ENCODE measurements at places on chromosomes 7 and 10.

GRCh38 chr10:372566-372965 is 237.3 kb downstream of the ZMYND11 start:
- no peak for DNase-seq

DNA sequence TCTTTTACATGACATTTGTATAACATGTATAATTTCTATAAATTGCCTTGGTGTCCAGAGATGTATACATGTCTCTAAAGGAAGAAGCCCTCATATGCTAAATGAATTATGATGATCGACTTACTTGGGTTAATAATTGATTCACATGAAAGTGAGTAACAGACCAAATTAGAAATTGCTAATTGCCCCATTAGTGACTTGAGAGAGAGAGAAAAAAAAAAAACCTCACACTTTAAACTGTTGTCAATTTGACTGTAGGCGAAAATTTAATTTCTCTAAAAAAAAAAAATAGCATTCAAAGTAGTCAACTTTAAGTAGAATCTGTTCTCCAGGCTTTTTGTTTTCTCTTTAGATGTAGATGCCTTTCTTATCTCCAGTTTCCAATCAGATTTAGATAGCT is 383.3 kb downstream of the SH2D4B start:
- DNase-seq: no peak

GRCh38 chr10:101778781-101779543 is 3.0 kb upstream of the FGF8 start:
- DNase-seq: no peak

GRCh38 chr7:74173491-74173865 is 678 bp upstream of the EIF4H start:
- no peak for DNase-seq

GRCh38 chr10:92142512-92142911 is 148.4 kb downstream of the CPEB3 start:
- no peak for DNase-seq

DNA sequence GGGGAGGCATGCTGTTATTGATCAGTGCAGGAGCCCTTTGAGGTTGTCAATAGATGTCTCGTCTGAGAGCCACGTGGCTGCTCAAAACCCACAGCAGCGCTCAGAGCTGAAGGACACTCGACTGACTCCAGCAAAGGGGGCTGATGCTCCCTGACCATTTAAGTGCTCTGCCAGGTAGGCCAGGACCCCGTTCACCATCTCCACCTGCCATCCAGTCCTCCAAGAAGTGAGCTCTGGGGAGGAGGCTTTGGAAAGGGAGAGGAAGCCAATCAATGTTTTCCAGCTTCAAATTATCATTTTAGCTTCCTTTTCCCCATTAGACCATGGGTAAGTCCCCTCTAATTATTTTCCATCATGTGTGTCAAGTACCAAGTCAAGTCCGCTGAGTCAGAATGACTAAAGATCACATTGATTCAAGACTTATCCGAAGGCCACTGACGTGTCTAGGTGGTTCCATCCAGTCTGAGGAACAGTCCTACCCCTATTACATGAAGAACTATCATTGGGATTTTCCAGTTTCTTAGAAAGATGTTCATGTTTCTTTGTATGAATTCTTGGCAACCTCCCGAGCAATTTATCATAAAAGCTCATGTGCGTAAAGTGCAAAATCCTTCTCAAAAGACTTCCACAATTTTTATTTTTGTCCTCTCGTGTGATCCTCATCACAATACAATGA is 302.6 kb upstream of the LYZL1 start:
- no peak for DNase-seq

DNA sequence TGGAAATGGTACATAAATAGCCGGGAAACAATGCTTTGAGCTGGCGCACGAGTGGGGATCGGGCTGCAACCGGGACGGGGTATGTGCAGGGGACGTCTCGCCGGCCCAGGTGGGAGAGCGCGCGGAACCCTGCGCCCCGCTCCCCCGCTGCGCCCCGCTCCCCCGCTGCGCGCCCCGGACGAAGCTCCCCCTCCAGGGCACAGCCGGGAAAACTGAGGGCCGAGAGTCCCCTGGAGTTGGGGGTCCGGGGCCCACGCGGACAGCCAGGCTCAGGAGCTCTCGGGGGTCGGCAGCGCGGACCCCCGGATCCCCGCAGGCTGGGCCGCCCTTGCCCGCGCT is 514 bp downstream of the RADIL start:
- no peak for DNase-seq

- DNase-seq: no peak
Measured at GRCh38 chr7:29342761-29343160, 148.2 kb downstream of the CHN2 start.

GRCh38 chr10:80552151-80552646 is 14.5 kb downstream of the SH2D4B start:
- no peak for DNase-seq

DNA sequence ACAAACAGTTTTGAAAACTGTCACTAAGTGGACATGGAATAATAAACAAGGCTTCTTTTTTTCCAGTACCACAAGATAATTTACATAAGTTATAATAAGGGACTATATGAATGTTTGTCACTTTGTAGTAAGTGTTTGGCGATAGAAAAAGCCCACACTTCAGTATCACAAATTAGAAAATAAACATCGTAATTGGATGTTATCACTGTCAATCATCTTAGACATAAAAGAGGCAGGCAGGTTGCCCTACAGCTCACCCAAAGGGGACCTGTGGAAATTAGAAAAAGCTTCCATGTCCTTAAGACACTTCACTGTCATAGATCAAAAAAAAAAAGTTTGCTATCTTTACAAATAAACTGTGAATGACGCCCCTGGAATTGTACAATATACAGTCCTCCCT is 3.6 kb upstream of the NOC3L start:
- DNase-seq: no peak

DNA sequence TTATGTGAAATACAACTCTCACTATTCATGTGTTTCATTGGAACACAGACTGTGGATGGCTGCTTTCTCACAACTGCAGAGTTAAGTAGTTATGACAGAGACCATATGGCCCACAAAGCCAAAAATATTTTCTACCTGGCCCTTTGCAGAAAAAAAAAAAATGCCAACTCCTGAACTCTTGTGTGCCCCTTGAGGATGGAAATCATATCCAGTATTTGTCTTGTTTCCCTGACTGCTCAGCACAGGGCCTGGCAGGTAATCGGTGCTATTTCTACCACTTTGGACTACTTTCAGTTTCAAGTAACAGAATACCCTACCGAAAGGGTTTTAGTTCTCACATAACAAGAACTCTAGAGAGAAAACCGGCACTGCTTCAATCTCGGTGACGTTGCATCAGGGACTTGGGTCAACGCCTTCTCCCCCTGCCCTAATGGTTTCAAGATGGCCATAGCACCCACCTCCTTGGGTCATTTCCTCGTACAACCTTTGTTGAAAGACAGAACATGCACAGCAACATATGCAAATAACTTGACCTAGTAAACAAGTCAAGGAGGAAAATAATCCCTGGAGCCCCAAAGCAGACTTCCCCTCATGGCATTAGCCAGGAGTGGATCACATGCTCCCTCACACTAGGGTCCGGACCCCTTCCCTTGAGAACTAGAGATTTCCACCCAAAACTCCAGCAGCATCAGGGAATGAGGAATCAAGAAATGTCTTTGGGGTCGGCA is 11.8 kb upstream of the GPNMB start:
- no peak for DNase-seq

DNA sequence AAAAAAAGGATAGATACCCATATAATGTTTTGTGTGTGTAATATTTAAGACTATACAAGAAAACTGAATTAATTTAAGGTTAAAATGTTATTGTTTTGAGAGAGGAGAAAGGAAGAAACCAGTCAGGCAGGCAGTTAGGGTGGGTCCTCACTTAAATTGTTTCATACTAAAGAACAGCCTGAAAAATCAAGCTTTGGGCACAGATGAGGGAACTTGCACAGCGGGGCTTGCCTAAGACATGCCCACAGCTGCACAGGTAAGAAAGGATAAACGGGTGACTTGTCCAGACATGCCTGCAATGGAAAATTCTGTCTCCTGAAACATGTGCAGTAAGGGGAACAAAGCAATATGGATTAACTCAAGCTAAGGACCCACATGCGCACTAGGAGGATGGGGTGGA is 158.4 kb downstream of the BBS9 start:
- no peak for DNase-seq

- DNase-seq: no peak
Measured at GRCh38 chr10:52759154-52759553, 13.4 kb downstream of the MBL2 start.

DNA sequence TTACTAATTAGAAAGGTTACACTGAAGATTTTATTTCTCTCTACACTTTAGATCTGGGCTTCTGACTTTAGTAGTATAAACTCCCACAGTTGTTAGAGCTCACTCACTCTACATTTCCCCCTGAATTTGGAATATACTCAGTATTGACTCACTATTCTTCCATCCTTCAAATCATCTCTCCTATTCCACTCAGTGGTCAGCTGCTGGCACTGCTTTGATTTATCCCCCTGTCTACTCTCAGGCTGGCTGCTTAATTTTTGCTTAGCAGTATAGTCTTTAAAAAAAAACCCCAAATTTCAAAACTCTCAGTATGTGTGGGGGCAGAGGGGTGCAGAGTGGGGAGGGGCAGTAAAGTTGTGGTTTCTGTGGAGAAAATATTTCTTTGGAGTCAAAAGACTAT is 68.9 kb downstream of the CDK6 start:
- no peak for DNase-seq

- DNase-seq: no peak
Measured at GRCh38 chr7:137147338-137147720, 196.2 kb downstream of the PTN start.

GRCh38 chr10:75030371-75030770 is 81.1 kb upstream of the SAMD8 start:
- DNase-seq: no peak

DNA sequence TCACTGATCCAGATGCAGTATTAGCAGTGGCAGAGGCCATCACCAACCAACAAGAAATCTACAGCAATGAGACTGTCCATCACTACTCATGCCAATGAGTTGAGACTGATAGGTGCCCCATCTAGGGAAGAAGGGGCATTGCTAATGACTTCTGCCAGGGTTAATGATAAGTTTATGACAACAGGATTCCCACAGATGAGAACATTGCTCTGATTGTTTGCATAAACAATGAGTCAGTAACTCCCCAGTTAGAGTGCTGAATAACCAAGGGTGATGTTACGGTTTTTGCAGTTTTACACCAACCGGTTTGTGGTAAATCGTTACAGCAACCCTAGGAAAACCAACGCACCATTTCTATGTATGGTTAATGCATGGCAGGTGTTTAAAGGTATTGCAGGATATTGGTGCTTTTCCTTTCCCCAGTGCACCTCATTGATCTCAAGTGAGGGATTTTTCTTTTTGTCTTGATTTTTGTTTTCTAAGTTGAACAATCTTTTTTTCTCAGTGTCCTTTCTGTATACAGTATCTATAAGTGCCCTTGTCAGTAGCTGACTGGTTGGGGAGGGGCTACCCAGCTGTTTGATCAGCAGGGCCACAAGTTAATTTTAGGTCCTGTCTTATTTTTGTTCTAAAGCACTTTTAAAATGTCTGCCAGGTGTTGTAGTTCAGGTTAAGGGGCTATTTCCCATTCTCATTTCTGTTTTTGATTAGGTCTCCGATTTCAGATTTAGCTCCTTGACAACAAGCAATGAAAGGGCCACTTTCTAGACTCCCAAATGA is 3.9 kb upstream of the CSGALNACT2 start:
- DNase-seq: no peak

- no peak for DNase-seq
Measured at GRCh38 chr7:4265066-4265465, 417.0 kb upstream of the FOXK1 start.

DNA sequence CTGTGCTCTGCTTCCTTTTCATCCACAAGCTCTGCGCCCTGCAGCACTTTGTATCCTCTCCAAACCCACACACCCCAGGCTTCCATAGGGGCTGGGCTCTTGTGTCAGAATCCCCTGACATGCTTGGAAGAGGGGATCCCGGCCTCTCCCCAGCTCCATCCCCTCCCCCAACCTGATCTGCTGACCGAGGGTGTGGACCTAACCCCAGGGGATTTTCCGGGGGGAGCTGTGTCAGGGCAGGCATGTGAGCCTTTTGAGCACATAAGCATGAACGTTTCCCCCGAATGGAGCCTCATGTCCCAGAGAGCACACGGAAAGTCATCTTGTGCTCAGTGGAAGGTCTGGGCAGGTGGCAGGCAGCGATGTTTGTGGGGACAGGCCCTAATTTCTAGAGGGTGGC is 17.7 kb downstream of the GPR26 start:
- DNase-seq: no peak

GRCh38 chr7:158396982-158397862 is 190.4 kb downstream of the PTPRN2 start:
- DNase-seq: no peak

DNA sequence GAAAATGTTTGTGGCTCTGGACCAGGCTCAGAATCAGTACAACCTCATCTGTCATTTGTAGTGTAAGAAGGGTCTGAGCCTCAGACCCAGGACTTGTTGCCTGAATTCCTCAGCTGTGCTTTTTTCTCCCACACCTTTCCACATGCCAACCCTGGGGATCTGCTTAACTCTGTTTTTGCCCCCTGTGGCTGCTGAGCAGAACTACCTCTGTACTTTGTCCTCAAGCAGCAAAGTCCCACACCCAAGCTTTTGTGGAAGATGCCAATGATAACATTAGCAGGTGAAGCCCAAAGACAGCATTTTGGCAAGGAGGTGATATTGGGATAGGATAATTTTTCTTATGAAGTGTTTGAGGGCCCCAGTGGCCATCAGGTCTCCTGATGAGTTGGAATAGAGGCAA is 5.8 kb upstream of the CYP2C18 start:
- DNase-seq: no peak

- DNase-seq: no peak
Measured at GRCh38 chr10:65341323-65341925, 1584.4 kb upstream of the LRRTM3 start.

GRCh38 chr10:29151005-29151404 is 137.9 kb upstream of the LYZL1 start:
- DNase-seq: no peak

GRCh38 chr7:130901209-130901783 is 167.3 kb upstream of the KLF14 start:
- no peak for DNase-seq

- DNase-seq: no peak
Measured at GRCh38 chr7:44776211-44776610, 20.3 kb upstream of the PPIA start.

- no peak for DNase-seq
Measured at GRCh38 chr7:30996883-30997282, 33.1 kb downstream of the GHRHR start.

GRCh38 chr7:103113164-103113563 is 35.7 kb downstream of the NAPEPLD start:
- DNase-seq: no peak

DNA sequence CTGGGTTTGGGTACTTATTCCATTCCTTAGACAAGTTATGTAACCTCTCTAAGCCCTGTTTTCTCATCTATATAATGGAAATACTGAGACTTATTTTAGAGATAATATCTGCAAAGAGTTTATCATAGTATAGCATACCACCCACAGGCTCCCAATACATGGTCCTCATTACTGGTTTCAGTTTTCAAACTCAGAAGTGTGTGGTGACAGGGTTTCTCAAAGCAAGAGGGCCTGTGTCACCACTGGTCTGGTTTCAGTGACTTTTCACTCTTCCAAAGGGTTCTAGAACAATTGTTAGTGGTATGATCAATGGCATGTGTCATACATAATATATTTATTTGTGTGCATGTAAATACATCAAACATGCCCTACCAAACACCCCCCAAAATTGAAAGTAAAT is 89.2 kb upstream of the BMPER start:
- no peak for DNase-seq
